Stimulated activated CD4-positive, alpha-beta T cell treated with anti-CD3 and anti-CD28 coated beads, Interleukin-12 subunit alpha, Interleukin-12 subunit beta, amount 100 ng/mL, for 4 hours (primary cell): ENCODE measurements at places on chromosomes 11 and 22.
A peak's percentile ranks its signal among the peaks of the same experiment; 100 is the strongest.

DNA sequence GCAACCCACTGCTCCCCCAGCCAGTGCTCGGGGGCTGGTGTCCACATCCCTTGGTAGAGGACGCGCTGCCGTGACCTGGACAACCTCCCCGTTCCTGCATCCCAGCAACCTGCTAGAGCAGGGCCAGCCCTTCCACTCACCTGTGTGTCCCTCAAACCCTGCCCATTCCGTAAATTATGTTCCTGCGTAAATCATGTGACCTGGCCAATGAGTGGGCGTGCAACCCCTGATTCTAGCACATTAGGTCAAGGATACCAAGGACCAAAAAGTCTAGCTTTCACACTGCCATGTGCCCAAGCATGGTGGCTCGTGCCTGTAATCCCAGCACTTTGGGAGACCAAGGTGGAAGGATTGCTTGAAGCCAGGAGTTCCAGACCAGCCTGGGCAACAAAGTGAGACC is 25.7 kb downstream of the CD5 start:
- DNase-seq = no peak

GRCh38 chr11:63462137-63462536 is 28.8 kb downstream of the PLAAT5 start:
- DNase-seq = no peak

- no peak for DNase-seq
Observed at GRCh38 chr11:114924042-114924441, 245.7 kb downstream of the NXPE2 start.

DNA sequence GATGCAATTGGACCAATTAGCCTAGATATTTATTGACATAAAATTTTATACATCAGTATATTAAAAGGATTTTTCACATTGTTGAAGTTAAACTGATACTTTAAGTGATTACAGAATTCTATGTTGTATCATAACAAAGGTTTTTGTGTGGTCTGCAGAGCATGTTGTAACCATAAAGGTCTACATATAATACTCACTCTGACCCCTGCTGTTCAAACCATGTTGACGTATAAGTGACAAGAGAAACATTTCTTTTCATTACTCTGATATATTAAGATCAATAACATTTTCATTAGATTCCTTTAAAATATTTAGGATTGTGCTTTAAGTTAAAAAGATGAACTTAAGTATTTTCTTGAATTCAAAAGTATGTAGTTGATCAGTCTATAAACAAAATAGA is 63.9 kb downstream of the GAS2 start:
- DNase-seq = no peak

DNA sequence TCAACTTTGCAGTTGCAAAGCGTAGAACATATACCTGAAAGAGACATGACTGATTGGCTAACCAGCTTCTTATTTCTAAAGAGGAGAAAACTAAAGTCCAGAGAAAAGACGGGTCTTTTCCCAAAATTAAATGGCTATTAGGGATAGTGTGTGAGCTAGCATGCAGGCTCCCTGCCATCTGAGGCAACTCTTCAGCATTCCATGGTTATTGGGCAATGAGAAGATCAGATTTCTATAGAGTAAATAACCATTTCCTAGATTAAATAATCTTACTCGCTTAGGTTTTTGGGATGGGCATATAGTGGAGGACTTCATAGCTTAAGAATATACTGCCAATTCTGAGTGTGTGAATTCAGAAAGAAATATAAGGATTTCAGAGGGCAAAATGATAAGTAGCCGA is 95.0 kb downstream of the PDHX start:
- no peak for DNase-seq

GRCh38 chr11:2700415-2701211 is 819 bp upstream of the KCNQ1OT1 start:
- peak; percentile 25 for DNase-seq

DNA sequence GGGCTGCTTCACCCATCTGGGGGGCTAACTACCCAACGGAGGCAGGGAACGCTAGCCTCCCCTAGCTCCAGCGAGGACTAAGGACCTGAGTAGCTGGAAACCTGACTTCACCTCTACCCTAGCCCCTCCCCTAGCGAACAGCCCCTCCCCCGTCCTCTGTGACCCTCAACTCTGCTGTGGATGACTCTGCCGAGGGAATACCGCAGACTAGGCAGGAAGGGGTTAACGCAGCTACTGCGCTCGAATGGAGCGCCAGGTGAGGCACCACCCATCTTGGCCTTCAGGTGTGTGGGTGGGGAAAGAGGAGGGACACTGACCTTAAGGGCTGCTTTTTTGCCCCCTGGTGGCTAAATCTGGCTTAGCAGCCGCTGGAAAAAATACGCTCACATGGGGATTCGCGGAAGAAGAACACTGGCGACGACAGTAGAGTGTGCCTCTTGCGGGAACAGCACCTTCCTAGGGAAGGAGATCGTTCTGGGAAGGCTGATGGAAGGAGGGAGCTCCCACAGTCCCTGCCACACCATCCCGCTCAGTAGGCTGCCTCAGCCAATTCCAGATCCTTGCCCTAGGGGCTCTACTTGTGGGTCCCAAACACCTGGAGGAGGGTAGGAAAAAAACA is 4.5 kb upstream of the BCL9L start:
- peak; percentile 83 for DNase-seq

GRCh38 chr11:72576243-72576595 is 98.0 kb downstream of the PDE2A start:
- DNase-seq = no peak

- no peak for DNase-seq
Observed at GRCh38 chr11:114075344-114075610, 15.8 kb downstream of the ZBTB16 start.

- peak; percentile 85 for DNase-seq
Observed at GRCh38 chr22:37166675-37167066, 17.0 kb upstream of the IL2RB start.

DNA sequence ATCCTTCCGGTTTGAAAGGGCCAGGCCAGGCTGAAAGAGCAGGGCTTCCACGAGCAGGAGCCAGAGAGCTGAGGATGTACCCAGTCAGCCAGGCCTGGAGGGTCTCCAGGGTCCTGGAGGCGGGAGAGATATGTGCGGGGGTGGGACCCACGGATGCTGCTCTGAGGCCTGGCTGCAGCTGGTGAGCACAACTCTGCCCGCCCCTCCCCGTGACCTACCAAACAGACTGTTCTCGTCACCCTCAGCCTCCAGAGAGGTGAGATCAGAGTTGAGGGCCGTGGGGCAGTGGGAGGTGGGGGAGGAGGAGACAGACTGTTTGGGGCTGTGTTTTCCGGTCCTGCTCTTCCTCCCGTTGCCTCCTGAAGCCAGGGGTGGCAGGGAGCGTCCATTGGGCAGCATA is 42.2 kb downstream of the TRIOBP start:
- DNase-seq = no peak

GRCh38 chr11:103043826-103044678 is 47.9 kb downstream of the DCUN1D5 start:
- DNase-seq = no peak

DNA sequence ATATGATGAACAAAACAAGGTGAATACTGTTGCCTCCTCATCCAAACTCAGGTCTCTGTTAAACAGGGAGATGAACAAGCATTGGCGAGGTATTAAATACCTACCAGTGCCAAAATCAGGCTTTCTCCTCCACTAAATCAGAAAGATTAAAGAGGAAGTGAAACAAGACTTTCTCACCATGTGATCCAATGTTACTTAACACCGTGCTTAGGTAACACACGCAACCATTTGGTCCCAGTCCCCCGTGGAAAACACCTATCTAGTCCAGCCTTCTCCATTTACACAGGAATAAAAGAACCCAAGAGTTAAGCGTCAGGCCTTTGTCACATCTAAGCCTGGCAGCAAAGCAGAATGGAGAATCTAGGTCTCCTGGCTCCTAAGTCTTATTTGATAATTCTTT is 34.5 kb downstream of the TENM4 start:
- no peak for DNase-seq

GRCh38 chr11:109203176-109203575 is 218.8 kb upstream of the C11orf87 start:
- no peak for DNase-seq

DNA sequence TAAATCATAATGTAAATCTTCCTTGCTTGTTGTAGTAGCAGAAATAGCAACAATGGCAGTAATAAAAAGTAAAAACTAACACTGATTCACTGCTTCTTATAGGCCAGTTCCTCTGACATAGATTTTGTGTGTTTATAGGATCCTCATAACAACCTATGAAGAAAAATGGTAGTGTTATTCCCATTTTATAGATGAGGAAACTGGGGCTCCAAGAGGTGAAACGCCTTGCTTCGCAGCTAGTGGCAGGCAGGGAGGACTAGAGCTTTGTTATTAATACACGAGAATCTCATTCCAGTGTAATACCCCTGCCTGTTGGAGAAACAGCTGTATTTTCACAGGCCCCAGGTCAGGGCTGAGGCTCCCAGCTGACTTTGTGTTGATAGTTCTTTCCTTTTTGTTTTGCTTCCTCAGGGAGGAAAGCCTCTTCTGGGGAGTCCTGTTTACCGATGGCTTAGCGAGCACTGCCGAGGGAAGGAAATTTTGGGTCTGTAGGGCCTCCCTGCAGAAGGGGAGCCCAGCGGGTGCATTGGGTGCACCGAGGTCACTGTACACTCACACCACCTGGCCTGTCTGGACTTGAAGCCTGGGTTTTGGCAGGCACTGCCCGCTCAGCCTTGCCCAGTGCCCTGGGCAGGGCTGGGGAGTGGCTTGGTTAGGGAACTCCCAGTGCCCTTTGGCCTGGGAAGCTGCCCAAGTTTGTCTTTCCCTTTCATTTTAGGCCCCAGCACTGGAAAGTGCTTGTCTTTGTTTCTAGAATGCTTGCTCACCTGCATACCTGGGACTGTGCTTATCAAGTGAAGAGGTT is 13.5 kb downstream of the KIAA1671 start:
- no peak for DNase-seq

GRCh38 chr11:56948991-56949515 is 39.7 kb upstream of the OR5AK2 start:
- no peak for DNase-seq

DNA sequence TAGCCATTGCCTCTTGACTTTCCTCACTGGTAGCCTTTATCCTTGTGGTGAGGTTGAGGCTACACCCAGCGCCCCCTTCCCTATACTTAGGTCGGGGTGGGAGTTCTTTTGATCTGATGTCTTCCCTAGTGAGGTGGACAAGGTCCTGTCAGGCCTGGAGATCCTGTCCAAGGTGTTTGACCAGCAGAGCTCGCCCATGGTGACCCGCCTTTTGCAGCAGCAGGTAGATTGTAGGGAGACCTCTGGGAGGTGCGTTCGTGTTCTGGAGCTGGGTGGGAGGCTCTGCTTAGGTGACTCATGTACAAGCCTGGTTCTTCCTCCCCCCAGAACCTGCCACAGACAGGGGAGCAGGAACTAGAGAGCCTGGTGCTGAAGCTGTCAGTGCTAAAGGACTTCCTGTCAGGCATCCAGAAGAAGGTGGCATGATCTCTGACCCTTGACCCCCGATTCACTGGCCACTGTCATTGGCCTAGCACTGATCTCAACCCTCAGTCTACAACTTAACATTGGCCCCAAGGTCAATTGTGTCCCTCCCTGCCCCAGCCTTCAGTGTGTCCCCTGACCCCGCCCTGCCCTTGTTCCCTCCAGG is 4.9 kb downstream of the INPPL1 start:
- no peak for DNase-seq

DNA sequence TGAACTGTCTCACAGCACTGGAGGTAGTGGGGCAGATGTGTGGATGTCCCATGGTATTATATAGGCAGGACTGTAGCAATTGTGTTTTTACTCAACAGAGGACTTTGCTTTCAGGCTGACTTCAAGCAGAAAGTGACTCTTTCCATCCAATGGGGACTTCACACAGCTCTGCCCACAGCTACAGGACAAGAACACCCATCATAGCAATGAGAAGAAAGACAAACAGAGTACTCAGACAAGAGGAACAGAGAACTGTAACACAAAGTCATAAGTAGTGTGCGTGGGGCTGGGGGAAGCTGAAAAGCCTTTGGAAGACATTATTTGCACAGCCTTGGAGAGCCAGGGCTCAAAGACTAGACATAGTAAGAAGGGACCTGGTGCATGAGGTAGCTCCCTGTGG is 70.3 kb downstream of the CCDC81 start:
- DNase-seq = no peak

DNA sequence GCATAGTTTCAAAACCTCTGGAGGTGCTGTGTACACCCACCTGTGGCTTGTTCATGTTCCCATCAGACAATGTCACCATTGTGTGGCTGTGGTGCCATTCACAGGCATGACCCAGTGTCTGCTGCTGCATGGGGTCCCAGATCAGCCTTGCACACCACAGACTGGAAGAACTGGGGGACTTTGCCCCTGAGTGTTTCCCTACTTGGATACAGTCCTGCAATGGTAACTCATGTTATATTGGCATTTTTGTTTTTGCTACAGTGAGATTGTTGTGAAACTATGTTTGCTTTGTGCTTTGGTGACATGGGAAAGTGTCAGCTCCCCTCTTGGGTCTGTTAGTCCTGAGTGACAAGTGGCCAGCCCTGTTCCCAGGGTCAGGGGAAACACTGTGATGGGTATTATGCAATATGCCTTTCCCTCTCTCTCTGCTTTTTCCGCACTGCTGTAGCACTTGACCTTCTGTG is 108.8 kb downstream of the NAV2 start:
- no peak for DNase-seq

DNA sequence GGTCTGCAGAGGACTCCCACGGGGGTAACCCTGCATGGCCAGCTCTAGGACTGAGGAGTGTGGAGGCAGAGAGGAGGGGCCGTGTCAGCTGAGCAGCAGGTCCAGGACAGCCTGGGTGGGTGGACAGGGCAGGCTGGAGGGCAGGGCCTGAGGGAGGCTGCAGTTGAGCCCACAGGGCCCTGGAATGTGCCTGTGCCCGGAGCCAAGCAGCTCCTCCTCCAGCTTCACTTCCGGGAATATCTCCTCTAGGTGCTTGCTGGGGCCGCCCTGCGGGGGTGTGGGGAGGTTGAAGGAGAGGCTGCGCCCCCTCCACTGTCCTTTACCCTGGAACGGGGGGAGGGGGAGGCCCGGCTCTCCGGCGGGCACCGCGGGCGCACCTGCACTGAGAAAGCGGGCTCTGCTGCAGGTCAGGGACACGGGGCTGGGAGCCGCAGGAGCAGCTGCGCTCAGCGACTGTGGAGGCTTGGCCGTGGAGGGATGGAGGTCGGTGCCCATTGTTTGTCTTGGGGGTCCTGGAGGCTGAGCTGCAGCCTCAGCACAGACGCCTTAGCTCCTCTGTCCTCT is 1293.2 kb downstream of the BRD1 start:
- DNase-seq = no peak

DNA sequence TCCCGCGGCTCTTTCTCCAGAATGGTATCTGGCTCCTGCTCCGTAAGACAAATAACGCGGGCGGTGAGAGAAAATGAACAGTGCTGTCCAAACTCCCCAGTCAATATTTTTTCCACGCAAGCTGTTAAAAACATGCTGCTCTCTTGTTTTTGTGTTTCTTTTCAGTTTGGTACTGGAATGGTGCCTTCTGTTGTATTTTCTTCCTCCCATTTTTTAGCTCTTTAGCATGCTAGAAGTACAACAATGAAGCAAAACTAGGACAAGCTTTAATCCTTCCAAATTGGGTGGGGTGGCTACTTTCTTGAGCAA is 599 bp upstream of the PPP2R1B start:
- DNase-seq = no peak

- no peak for DNase-seq
Observed at GRCh38 chr11:30583476-30584280, 2.5 kb downstream of the MPPED2 start.
